ENCODE measurements at places on chromosomes 6 and 20.
A peak's percentile ranks its signal among the peaks of the same experiment; 100 is the strongest.

- no peak for DNase-seq
Measured at GRCh38 chr6:71292001-71292400, 3.4 kb downstream of the OGFRL1 start.

GRCh38 chr20:1310071-1310470, 18.9 kb downstream of the SDCBP2 start:
- DNase-seq, result no peak

- DNase-seq, result no peak
Measured at GRCh38 chr6:107735906-107736635, 88.0 kb downstream of the SCML4 start.

DNA sequence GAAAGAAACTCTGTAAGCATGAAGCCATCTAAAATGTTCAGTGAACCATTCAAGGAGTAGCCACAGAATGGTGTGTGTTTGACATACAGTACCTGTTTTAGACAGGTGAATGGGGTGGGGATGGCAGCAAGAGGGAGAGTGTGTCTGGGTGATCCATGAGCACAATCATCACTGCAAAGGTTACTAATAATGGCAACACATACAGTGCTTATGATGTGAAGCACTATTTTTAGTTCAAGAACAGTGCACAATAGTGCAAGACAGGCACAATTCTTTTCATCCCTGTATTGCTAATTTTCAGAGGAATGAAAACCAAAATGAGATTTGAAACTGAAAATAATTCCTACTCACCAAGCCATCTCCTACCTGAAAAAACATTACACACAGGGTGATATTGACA, 14.1 kb downstream of the BEND3 start:
- no peak for DNase-seq

DNA sequence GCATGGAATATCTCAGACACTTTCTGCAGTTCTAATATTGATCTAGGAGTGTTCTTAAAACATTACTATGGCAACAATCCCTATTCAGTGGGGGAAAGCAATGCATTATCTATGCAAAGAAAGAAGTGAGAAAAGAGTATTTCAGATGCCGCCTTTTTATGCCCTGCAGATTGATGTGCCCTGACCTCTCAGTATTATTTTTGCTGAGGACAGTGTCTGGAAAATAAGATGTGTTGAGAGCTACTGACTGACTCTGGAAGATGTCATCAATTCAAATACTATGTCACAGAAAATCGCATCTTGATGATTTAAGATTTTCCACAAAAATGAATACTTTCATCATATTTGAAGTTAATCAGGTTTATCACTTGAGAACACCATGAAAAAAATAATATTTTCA, 22.9 kb upstream of the SPACA1 start:
- no peak for DNase-seq

GRCh38 chr20:54176610-54177009, 2.8 kb upstream of the CYP24A1 start:
- DNase-seq, result peak; percentile 61

GRCh38 chr20:3227936-3228749, 10.8 kb downstream of the SLC4A11 start:
- DNase-seq, result no peak

DNA sequence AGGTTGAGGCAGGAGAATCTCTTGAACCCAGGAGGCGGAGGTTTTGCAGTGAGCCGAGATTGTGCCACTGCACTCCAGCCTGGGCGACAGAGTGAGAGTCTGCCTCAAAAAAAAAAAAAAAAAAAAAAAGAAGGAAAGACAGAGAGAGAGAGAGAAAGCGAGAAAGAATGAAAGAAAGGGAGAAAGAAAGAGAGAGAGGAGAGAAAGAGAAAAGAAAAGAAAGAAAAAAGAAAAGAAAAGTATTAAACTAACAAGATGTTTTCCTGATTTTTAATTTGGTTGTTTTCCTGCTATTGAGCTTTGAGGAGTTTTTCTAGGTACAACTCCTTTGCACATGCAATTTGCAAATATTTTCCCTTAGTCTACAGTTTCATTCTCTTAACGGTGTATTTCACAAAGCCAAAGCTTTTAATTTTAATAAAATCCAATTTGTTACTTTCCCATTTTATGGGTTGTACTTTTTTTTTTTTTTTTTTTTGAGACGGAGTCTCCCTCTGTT, 10.8 kb upstream of the TRERF1 start:
- DNase-seq, result no peak

GRCh38 chr6:106844930-106845329, 129.6 kb downstream of the CD24 start:
- DNase-seq, result no peak

GRCh38 chr6:12132351-12133222, 120.5 kb downstream of the HIVEP1 start:
- no peak for DNase-seq

DNA sequence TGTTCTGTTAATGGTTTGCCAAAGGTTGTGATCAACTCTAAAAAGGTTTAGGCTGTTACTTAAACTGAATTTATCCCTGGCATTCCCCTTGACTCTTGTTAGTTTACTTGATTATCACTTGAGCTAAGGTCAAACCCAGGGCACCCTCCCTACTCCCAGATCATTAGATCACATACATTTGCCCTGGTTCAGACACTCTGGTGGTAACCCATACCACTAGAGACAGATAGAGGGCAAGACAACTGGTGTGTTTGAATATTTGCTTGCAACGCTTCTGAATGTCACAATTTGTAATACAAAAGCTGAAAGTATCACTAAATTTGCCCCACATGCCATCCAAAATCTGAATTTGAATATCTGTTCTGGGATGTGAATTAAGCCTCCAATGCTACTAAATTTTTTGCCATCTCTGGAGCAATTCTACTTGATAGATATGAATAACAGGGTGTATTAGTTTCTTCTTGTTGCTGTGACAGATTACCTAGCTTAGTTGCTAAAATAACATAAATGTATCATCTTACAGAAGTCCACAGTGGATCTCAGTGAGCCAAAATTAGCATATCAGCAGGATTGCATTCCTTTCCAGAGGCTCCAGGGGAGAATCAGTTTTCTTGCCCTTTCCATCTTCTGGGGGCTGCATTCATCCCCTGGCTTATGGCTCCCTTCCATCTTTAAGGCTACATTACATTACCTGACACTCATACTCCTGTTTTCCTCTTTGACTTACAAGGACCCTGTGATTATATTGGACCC, 45.4 kb downstream of the FIG4 start:
- no peak for DNase-seq

- no peak for DNase-seq
Measured at GRCh38 chr6:12119085-12119588, 107.0 kb downstream of the HIVEP1 start.
